Fibroblast of villous mesenchyme (primary cell): ENCODE measurements at places on chromosomes 7 and 10.

DNA sequence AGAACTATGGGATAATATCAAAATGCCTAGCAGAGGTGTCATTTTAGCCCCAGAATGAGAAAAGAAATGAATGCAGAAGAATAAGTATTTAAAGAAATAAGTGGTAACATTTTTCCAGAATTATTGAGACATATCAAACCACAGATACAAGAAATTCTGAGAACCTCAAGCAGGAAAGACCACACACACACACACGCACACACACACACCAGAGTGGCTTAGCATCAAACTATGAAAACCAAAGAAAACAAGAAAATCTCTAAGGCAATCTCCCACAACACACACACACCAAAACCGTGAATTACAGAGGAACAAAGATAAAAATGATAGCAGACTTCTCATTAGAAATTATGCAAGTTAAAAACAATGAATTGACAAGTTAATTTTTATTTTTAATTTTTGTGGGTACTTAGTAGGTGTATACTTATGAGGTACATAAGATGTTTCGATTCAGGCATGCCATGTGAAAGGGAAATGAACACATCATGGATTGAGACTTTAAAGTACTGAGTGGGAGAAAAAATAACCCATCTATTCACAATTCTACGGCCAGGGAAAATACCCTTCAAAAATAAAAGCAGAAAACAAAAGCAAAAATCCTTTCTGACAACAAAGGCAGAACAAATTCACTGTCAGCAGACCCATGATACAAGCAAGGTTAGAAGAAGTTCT lies 14.6 kb downstream of the PPIF start:
- DNase-seq = no peak

DNA sequence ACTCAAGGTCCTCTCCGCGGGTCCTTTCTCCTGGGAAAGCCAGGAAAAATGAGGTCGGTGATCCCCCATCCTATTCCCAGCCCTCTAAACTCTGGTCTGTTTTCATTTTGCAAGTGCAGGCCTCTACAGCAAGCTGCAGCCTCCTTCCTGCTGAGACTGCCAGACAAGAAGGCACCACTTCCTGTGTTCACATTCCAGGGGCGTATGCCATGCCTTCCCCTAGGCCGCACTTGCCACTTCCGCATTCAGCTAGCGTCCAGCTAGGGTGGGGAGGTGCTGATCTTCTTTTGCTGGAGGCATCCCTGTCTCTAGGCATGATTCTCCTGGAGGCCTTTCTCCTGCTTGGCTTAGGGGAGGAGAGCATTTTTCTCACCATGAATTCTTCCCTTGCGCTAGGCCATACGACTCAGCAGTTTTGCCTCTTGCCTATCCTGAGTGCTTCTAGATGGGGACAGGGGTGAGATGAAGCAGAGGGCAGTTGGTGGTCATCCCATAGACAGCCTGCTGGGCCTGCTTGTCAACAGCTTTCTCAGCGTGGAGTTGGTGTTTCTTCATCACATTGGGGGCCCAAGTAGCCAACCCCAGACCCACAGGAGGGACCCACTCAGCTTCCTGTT lies 328.9 kb downstream of the RPS24 start:
- DNase-seq = peak; percentile 16

DNA sequence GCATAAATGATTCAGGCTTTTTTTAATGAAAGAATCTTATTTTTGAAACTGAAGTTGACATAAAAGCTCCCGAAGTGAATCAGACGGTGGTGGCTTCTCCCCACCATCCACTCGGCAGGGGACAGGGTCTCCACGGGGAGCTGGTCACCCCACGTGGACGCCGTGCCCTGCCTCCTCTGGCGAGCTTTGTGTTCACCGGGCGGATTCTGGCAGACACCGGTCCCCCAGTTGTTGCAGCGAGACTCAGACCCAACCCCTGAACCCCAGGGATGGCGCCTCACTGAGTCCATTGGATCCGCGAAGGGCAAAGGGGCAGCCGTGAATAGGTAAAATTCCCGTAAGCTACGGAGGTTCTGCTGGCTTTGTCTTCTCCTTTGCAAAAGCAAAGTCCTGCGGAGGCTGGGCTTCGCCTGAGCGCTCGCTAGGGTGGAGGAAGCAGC lies 38.4 kb downstream of the PTPRN2 start:
- no peak for DNase-seq

GRCh38 chr10:132482090-132482800 lies 55.3 kb upstream of the INPP5A start:
- peak; percentile 80 for DNase-seq

DNA sequence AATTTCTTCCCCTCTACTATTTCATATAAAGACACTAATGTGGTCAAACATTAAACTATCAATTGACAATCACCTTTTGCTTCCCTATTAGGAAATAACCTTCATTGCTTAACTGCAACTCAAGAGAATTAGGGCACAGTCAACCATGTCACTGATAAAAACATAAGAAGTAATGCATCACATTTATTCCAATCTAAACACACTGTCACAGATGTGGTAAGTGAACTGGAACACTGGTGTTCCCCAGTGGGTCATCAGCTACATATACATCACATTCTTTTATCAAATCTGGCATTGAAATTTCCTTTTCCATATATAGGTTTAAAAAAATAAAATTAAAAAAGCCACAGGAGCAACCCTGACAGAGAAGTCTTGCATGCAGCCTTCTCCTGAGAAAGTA lies 3.7 kb downstream of the TRIL start:
- DNase-seq = peak; percentile 59

- peak; percentile 34 for DNase-seq
Observed at GRCh38 chr7:114554781-114555537, 140.3 kb downstream of the FOXP2 start.

- no peak for DNase-seq
Observed at GRCh38 chr10:118610577-118610976, 15.1 kb upstream of the PRLHR start.
